ENCODE measurements at places on chromosomes 2 and 18. TPM values are rescaled to one million over a fixed set of nuclear protein-coding genes. Genes with fewer than 3 reads are reported as not detected.

The RGPD4 gene
- not detected for total RNA-seq

The MTLN gene
- total RNA-seq = 85.9 TPM

The CNDP2 gene
- 45.6 TPM for total RNA-seq

The SP100 gene
- 35.8 TPM for total RNA-seq

The TMEM163 gene
- 0.72 TPM for total RNA-seq

The UGT1A7 gene
- total RNA-seq = 1.4 TPM

The MTERF4 gene
- 19.3 TPM for total RNA-seq

The SERPINB13 gene
- total RNA-seq = 9.2 TPM

The FIGN gene
- 0.64 TPM for total RNA-seq

The MROH2A gene
- total RNA-seq = not detected

The CYP27C1 gene
- total RNA-seq = 0.43 TPM

The NAT8 gene
- not detected for total RNA-seq

The EDAR gene
- 0.48 TPM for total RNA-seq

The SCN7A gene
- total RNA-seq = under 0.01 TPM

The TRIM43 gene
- not detected for total RNA-seq

The CCDC150 gene
- 4.6 TPM for total RNA-seq

The MRPL53 gene
- 32.5 TPM for total RNA-seq

The MAPRE2 gene
- total RNA-seq = 1.9 TPM

The LRP2 gene
- under 0.01 TPM for total RNA-seq

The ACTG2 gene
- total RNA-seq = not detected

The CIB4 gene
- total RNA-seq = not detected

The ABCB11 gene
- not detected for total RNA-seq

The SEMA4C gene
- 17.8 TPM for total RNA-seq

The DSEL gene
- 1.3 TPM for total RNA-seq

The MC4R gene
- total RNA-seq = not detected

The MEP1B gene
- not detected for total RNA-seq

The SH3BP4 gene
- total RNA-seq = 32.8 TPM

The LGALSL gene
- total RNA-seq = 14.0 TPM

The DLX2 gene
- under 0.01 TPM for total RNA-seq

The PDE11A gene
- total RNA-seq = 0.48 TPM

The CAVIN2 gene
- total RNA-seq = 1.7 TPM

The CLHC1 gene
- total RNA-seq = 6.0 TPM

The LYG2 gene
- total RNA-seq = not detected

The COL6A3 gene
- total RNA-seq = 0.72 TPM

The VWC2L gene
- not detected for total RNA-seq

The RESP18 gene
- total RNA-seq = not detected

The CROCC2 gene
- total RNA-seq = not detected

The MARCO gene
- not detected for total RNA-seq

The ANO7 gene
- total RNA-seq = not detected

The RTP5 gene
- total RNA-seq = not detected

The KDSR gene
- total RNA-seq = 53.3 TPM

Data from tracheal epithelial cell (primary cell).